Myocyte (in vitro differentiated cells): ENCODE measurements at places on chromosomes 4 and X.

- peak; percentile 58 for DNase-seq
Observed at GRCh38 chrX:104113222-104113965, 1.1 kb downstream of the ZCCHC18 start.

GRCh38 chr4:187393531-187394344 lies 601.8 kb upstream of the ZFP42 start:
- DNase-seq = no peak

- no peak for DNase-seq
Observed at GRCh38 chr4:113077575-113077974, 28.1 kb downstream of the ANK2 start.

- DNase-seq = no peak
Observed at GRCh38 chr4:41665636-41666207, 82.8 kb downstream of the PHOX2B start.

- DNase-seq = peak; percentile 37
Observed at GRCh38 chrX:20988118-20988517, 386.1 kb upstream of the CNKSR2 start.

GRCh38 chr4:174607792-174608191 lies 85.5 kb upstream of the HPGD start:
- no peak for DNase-seq

DNA sequence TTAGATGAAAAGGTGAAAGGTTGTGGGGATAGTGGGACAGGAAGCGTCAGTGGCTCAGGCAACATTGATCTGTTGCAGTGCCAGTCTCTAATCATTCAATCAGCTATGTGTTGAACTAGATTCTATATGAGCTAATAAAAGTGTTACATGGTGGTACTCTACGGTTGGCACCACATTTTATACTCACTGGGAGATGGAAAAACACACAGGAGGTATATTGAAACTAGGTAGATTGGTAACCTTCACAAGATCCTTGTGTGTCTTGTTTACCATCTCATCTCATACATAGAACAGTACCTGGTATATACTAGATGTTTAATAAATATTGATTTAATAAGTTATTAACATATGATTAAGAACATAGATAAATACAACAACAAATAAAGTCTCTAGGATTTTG lies 152.7 kb downstream of the NAA11 start:
- no peak for DNase-seq

- no peak for DNase-seq
Observed at GRCh38 chr4:171814545-171814944, 1.3 kb downstream of the GALNTL6 start.

DNA sequence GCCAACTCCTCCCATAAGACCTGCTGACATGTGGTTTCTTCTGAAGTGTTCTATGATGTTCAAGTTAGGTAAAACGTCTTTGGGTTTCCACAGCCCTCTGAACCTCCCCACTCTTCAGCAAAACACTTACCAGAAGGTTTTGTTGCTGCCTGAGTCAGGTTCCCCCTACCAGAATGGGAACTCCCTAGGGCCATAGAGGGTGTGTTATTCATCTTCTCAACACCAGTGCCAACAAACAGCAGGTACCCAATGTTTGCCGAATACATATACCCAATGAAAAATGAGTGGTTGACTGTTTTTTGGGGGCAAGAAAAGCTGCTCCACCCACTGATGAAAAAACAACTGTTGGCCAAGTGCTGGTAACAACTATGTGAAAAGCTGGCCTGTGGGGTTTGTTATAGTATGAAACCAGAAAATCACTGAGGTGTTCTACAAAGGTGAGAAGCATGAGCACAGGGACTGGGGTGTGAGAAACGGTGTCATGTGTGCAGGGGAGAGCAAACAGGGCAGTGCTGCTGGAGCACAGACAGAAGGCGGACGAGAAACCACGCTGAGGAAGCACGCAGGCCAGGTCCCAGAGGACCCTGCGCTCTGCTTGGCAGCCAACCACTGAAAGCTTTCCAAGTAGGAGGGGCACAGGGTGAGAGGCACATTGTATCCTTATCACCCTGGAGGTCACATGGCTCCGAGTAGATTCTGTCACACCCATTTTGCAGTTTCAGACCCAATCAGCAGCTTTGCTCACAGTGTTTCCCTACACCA lies 28.8 kb downstream of the ATP8A1 start:
- DNase-seq = no peak

DNA sequence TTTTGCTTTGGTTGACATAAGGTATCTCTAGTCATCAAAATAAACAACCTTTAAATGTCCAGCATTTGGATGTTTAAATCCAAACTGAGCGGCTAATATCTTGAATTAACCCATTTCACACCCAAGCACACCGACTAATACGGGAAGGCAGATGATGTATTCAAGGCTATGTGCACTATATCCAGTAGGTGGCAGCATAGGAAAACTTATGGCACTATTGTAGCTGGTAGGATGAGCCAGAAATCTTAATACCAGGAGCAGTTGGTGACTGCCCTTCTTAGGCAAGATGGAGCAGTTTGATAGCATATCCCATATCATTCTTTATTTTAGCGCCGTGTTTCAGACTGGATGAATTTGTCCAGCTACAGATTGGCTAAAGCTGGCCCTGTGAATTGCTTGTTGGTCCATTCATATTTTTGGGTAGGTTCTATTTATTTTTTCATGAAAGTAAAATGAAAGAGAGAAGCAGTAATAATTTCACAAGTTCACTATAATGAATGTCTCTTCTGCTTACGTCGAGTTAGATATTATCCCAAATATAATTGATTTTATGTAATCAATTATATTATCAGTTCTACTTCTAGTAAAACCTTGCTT lies 24.4 kb downstream of the UCHL1 start:
- peak; percentile 88 for DNase-seq

DNA sequence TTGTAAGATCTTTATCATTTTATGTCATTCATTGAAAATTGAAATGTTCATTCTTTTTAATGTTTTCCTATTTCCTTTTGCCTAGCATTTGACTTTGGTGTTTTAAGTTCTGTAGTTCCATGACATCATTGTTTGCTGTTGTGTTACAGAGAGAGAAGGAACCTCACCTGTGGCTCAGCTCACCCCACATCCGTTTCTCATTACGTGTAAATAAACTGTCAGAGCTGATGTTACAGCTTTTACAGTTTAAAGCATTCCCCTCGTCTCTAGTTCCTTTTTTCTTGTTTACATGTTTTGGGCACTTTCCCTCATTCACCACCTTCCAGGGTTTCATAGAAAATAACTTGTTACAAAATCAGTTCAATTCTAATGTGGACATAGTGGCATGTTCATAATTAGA lies 137.2 kb downstream of the FNIP2 start:
- no peak for DNase-seq

DNA sequence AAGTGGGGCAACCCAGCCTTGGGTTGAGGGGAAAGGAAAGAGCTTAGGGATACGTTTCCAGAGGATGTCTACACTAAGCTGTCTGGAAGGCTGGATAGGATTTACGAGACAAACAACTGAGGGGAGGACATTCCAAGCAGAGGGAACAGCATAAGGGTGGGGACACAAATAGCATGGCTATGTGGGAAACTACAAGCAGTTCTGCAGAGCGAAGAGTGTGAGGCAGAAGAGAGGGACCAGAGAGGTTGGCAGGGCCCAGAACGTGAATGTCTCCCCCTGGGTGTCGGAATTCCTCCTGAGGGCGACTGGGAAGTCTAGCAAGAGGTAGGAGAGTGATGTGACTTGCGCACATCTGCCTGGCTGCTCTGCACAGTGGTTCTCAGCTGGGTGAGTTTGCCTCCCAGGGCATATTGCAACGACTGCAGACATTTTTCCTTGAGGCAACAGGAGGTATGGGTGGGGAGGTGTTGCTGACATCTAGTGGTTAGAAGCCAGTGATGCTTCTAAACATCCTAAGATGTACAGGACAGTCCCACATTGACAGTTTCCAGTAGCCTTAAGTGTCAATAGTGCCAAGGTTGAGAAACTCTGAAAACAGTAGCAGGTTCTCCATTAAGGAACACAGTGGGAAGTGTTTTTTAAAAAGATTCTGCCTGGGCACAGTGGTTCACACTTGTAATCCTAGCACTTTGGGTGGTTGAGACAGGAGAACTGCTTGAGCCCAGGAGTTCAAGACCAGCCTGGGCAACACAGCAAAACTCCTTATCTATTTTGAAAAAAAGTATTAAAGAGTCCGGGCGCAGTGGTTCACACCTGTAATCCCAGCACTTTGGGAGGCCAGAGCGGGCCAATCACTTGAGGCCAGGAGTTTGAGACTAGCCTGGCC lies 9.2 kb downstream of the NDUFA1 start:
- peak; percentile 44 for DNase-seq

GRCh38 chr4:102429553-102429952 lies 71.6 kb upstream of the NFKB1 start:
- peak; percentile 19 for DNase-seq

- DNase-seq = no peak
Observed at GRCh38 chr4:110671679-110672078, 48.8 kb upstream of the PITX2 start.

DNA sequence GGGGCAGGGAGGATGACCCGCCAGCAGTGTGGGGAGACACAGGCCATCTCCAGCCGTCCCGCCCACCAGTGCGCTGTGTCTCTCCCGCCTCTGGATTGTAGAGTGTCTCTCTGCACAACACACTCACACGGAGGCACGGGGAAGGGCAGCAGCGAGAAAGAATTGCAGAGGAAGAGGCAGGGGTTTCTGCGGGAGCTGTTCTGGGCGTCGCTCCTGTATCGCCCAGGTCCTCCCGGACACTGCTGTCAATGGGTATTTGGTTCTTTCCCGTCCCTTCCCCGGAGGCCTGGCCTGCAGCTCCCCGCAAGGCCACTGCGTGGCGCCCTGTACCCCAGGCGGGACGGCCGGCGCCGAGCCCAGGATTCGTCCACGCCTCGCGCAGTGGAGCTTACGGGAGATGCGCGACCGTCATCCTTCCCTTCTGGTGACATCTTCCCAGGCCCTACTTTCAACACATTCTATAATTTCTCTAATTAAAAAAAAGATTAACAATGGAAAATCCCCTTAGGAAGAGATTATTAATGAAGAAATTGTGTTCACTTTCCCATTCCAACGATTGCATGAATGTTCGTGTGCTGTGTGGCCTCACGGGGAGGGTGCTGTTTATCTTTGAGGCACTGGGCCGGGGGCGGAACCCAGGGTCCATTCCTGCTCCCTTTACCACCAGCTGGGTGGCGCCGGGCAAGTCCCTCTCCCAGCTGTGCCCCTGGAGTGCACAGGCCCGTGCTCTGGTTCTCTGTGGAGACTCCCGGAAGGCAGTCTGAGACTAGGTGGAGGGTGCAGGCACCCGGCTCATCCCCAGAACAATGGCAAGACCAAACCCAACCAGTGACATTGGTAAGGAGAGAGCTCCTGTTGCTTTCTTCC lies 95.7 kb downstream of the CPZ start:
- DNase-seq = no peak

- no peak for DNase-seq
Observed at GRCh38 chr4:52641854-52642563, 17.1 kb downstream of the USP46 start.

GRCh38 chrX:2299871-2300270 lies 200.9 kb downstream of the DHRSX start:
- no peak for DNase-seq

DNA sequence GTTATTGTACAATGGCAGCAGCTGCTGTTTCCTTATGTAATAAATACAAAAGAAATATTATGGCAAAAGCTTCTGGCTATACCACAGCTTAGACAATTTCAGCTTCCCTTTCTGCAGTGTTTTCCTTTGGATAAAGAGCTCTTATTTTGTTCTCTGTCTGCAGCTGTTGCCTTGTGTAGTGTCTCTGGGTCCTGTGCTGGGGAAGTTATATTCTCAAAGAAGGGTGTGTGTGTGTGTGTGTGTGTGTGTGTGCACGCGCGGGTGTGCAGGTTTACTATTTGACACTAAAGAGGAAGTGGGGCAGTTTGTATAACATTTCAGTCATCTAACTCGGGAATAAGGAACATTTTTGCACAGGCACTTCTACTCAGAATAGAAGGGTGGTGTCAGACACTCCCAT lies 83.6 kb downstream of the REPS2 start:
- DNase-seq = peak; percentile 30

GRCh38 chrX:96576368-96576767 lies 108.3 kb upstream of the DIAPH2 start:
- DNase-seq = peak; percentile 26

DNA sequence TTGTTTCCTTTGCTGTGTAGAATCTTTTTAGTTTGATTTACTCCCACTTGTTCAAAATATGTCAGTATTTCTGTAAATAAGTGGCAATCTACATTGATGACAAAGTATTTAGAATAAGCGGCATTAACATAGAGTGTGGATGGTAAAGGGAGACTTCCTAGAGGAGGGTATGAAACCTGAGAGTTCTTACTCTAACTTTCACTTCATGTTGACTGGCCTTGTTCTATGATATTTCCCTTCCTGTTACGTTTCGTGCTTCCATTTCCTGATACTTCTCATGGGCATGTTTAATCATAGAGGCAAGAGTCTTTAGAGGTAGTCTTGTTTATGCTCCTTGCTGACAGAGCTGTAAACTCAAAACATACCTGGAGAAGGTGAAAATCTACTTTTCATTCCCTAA lies 408.9 kb downstream of the GLUD2 start:
- no peak for DNase-seq

DNA sequence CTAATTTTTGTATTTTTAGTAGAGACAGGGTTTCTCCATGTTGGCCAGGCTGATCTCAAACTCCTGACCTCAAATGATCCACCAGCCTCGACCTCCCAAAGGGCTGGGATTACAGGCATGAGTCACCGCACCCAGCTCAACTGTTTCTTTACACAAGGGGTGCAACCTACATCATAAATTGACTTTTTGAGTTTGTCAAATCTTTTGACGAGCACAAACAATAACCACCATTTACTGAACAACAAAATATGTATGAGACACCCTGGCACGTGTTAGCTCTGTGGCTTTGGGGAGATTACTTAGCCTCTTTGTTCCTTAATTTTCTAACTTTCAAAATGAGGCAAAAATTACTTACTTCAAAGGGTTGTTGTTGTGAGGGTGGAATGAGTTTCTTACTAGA lies 23.5 kb upstream of the SLC34A2 start:
- DNase-seq = no peak

- DNase-seq = peak; percentile 58
Observed at GRCh38 chrX:109485470-109486340, 3.8 kb upstream of the GUCY2F start.

DNA sequence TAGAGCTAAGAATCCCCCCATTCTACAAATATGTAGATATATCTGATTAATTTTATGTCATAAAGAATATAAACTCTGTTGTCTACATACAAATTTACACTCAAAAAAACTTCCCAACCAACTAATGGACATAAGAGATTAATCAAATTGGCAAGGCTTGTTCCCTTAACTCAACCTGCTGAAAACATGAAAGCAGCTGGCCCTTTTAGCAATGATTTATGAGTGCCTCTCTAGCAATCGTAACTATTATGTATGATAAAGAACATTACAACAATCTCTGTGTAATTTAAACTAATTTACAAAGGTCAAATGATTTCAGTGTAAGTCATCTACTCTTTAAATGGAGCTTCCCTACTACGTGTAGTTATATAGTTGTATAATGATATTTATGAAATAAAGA lies 83.1 kb upstream of the FTHL17 start:
- DNase-seq = no peak
